ENCODE measurements at places on chromosomes 5 and 9.

DNA sequence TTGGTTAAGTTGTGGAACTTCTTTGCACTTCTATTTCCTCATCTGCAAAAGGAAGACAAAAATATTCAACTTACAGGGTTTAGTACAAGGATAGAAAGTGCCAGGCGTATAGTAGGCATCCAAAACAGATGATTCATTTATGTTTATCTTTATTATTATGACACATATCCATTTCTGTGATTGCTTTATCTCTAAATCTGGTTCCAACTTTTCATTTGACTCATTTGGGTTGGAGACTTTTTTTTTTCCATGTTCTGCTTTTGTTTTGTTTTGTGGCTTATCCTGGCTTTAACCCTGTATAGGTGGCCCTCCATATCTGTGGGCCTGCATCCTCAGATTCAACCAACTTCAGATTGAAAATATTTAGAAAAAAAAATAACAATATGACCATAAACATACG lies 186.7 kb upstream of the SLC24A2 start:
- no peaks in the 10 kb centered on the region for H3K27me3 ChIP-seq
- no peak overlapping the region for H3K27ac ChIP-seq
- no peak for DNase-seq
- peaks cover 6% of the 10 kb centered on the region for H3K4me1 ChIP-seq
- no peaks in the 10 kb centered on the region for H3K36me3 ChIP-seq

DNA sequence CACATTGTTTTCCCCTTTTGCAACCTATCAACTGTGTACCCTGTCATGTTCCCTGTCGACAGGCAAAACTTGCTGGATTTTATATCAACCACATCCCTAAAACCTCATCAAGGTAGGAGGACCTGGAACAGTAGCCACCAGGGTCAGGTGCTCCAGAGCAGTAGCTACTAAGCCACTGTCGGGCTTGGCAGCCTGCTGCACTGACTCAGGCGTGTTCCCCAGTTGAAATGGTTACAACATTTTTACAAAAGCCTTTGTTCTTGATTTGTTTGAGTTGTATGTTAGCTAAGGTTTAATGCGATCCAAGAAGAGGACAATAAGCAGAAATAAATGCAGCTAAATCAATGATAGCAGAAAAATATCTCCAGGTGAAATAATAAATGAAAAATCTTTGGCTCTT lies 407.4 kb upstream of the TLE4 start:
- H3K4me3 ChIP-seq, result no peak overlapping the region
- no peaks in the 10 kb centered on the region for H3K36me3 ChIP-seq
- no peaks in the 10 kb centered on the region for H3K4me1 ChIP-seq
- H3K27me3 ChIP-seq, result no peaks in the 10 kb centered on the region

DNA sequence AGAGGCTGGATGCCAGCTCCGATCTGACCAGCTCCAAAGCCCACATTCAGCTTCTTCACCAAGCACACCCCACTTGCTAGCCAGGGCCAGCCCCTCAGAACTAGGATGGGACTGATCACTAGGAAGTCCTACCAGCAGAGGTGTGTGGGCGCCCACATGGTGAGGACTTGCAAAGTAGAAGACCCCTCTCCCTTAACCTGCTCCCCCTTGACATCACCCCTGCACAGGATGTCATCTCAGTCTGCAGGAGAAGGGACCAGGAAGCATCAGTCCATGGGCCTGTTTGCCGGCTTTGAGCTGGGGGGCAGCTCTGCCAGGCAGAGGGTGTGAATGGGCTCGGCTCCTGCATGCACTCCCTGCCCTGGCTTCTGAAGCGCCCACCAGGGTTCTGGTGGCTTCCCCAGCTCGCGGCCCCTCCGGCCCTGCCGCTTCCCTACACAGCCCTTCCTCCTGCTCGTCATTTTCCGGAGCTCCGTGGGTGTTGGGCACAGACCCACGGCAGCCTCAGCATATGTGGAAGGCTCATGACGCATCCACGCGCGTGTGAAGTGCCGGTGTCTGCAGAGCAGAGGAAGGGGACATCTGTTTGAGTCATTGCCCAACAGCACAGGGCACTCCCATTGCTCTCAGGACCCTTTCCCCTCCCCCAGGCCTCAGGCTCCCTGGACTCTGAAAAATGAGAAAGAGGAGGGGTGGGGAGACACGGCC lies 3.7 kb upstream of the FAM78A start:
- peaks cover 25% of the 10 kb centered on the region for H3K4me1 ChIP-seq
- no peaks in the 10 kb centered on the region for H3K27me3 ChIP-seq
- H3K27ac ChIP-seq, result no peak overlapping the region
- no peaks in the 10 kb centered on the region for H3K36me3 ChIP-seq

- no peak overlapping the region for H3K4me3 ChIP-seq
- H3K27me3 ChIP-seq, result no peaks in the 10 kb centered on the region
- H3K36me3 ChIP-seq, result no peaks in the 10 kb centered on the region
- H3K4me1 ChIP-seq, result no peaks in the 10 kb centered on the region
- no peak for DNase-seq
Observed at GRCh38 chr5:112127861-112128260, 291.2 kb downstream of the EPB41L4A start.

- H3K4me1 ChIP-seq, result peaks cover 5% of the 10 kb centered on the region
- H3K4me3 ChIP-seq, result peak within 1 kb of the TSS; percentile 39
- DNase-seq, result no peak
- no peak within 1 kb of the TSS for H3K27ac ChIP-seq
Observed at GRCh38 chr5:140925806-140926442, at the start of gene PCDHAC1. Gene PCDHAC1 (plus strand): TSS chr5:140926299. CDS start chr5:140926893, 594 bp downstream.
